ENCODE measurements at places on chromosomes 2 and 18. TPM values are rescaled to one million over a fixed set of nuclear protein-coding genes. Genes with fewer than 3 reads are reported as not detected.

CNGA3 gene
- polyA plus RNA-seq: not detected

MATN3 gene
- polyA plus RNA-seq: 4.0 TPM

IL36G gene
- not detected for polyA plus RNA-seq

CBLN2 gene
- 0.37 TPM for polyA plus RNA-seq

C18orf54 gene
- polyA plus RNA-seq: 0.68 TPM

CPO gene
- polyA plus RNA-seq: not detected

SPATA3 gene
- not detected for polyA plus RNA-seq

MCFD2 gene
- 123 TPM for polyA plus RNA-seq

ZBTB7C gene
- polyA plus RNA-seq: 0.15 TPM

OSR1 gene
- 48.7 TPM for polyA plus RNA-seq

PSMG2 gene
- polyA plus RNA-seq: 36.0 TPM

REG3A gene
- polyA plus RNA-seq: not detected

GRCh38 chr2:200408428-200409316 lies 101.2 kb downstream of the KCTD18 start:
- no peak for DNase-seq

- peak; percentile 52 for DNase-seq
Measured at GRCh38 chr18:47036298-47036874, 965 bp upstream of the ELOA2 start.

DNA sequence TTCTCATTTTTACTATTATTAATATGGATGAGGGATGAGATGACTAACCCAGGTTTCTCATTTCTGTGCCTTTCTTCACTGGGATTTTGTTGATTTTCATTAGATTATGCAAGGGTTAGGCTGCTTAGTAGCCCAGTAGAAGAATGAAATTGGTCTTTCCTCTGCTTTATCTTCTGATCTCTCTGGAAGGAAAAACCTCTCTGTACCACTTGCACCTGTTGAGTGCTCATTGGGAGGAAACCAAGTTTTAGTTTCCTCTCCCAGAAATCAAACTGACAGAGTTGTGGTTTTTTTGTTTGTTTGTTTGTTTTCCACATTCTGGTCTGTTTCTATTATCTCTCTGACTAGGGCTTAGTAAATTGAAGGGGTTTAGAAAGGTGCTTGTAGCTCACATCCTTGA lies 60.8 kb downstream of the KIAA1328 start:
- DNase-seq: no peak

DNA sequence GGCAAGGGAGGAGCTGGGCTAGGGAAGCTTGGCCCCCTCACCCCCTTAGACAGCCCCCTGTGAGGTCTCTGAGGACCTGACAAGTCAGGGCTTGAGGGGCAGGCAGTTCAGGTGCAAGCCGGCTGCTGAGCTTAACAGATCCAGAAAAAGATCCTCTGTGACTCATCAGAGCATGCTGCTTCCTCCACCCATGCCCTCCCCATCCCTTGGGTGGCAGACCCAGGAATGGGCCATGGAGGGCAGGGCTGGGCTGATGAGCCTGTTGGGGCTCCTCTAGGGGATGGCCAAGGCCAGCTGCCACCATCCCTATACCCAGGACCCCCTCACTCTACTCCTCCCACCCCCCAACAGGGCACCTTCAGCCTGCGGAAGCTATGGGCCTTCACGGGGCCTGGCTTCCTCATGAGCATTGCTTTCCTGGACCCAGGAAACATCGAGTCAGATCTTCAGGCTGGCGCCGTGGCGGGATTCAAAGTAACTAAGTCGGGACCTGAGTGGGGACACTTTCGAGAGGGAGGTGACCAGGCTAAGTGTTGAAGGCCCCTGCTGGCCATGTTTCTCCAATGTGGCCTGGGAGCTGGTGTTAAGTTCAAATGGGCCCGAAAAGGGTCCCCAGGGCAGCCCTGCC lies 1.9 kb downstream of the SLC11A1 start:
- no peak for DNase-seq

DNA sequence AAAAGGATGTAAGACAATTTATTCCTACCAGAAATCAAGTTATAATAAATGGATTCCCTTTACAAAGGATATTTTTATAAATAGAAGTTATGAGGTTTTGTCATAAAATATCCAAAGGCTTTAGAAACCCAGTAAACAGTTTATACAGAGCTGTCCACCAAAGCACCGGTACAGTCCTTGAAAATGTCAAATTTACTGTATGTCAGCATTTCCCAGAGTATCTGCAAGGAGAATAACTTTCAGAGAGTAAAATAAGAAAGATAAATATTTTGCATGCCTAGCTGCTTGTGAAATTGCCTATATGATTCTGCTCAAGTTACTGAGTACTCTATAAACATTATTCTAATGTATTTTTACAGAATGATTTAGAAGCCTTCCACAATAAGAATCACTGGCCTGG lies 923.3 kb upstream of the DDX18 start:
- no peak for DNase-seq

DNA sequence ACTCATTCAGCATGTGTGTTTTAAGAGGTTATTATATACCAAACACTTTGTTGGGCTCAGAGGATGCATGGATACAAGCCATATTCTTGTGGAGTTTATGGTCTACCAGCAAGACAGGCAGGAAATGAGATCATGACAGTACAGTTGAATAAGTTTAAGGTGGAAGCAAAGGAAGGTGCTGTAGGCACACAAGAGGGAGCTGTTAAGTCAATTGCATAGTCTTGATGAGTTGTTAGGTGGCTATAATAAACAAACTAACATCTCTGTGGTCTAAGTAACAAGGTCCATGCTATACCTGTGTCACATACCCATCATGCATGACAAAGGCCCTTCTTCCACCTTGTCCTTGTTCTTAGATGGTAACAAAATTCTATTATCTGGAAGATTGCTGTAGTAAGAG lies 538.3 kb downstream of the CNTNAP5 start:
- DNase-seq: no peak

GRCh38 chr18:23134780-23135549 lies at the start of gene CABLES1:
TSS of gene CABLES1 (plus strand) at chr18:23135485. CDS start at chr18:23135763, 278 bp downstream.
- DNase-seq: peak; percentile 85

- DNase-seq: no peak
Measured at GRCh38 chr2:155842103-155842502, 490.4 kb downstream of the NR4A2 start.

DNA sequence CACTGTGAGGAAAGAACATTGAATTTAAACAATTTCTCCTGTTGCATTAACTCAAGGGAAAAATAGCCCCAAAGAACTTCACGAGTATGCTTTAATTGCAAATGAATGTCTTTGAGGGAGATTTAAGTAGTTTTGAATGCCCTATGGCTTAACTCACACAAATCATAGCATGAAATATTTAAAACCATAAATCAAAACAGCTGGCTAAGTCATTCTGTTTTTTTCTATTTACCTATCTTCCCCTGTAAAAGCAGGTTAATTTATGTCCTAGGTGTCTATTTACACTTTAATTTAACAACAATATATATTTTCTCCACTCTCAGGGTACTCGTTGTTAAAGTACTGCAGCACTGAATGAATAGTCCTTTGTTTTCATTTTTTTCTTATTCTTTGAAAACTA lies 118.8 kb upstream of the PIEZO2 start:
- no peak for DNase-seq

GRCh38 chr2:15911686-15912085 lies 28.7 kb upstream of the MYCN start:
- DNase-seq: no peak

GRCh38 chr2:74658516-74658915 lies 4.5 kb downstream of the SEMA4F start:
- no peak for DNase-seq

GRCh38 chr2:207239754-207240494 lies 74.2 kb upstream of the KLF7 start:
- DNase-seq: no peak

DNA sequence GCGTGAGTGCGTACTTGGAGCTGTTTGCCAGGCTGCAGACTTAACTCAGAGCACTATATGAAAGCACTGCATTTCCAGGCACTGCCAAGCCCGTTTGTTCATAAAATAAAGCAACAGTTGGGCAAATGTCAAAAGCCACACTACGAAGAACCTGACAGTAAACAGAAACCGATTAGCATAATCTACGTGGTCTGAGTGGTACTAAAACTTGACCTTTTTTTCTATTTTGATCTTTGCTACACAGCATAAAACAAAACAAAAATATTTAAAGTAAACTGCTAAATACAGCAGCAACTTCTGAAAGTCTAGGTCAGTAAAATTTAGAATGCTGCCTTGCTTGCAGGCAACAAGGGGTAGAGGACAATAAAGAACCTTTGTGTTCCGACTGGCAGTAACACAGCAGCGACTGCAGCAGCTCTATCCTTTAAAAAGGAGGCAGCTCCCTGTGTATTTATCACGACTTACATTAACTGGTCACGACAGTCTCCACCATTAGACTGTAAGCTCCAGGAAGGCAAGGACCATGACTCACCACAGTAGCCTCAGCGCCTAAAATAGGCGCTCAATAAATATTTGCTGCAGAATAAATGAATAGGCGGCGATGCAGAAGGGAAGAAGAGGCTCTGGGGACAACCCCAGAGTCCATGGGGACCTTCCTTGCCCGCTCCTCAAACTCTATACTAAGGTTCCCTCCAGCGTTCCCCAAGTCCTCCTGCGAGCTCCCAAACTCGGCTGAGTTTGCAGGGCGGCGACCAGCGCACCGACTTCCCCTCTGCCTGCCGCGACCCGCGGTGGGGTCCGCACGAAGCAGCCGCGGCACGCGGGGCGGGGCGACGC lies 902 bp downstream of the SS18 start:
- DNase-seq: peak; percentile 10

GRCh38 chr2:239274391-239275043 lies 126.3 kb downstream of the HDAC4 start:
- DNase-seq: peak; percentile 75

DNA sequence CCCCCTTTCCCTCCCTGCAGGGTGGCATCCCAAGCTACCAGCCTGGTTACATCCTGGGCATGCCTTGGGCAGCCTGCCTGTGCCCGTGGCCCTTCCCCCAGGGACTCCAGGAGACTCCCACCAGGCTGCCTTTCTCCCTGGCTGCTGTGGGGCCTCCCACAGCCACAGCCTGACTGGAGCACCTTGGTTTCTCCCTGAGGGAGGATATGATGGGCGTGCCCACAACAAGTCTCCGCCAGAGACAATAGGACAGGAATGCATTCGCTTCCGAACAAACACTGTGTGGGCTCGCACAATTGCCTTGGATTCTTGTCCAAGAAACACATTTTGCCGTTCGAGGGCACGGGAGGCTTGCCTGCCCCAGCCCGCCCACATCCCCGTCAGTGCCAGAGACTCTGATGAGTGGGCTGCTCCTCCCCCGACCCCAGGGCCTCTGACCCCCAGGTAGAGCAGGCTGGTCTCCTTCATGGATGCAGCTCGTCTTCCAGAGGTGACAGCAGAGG lies 102.1 kb downstream of the SMAD7 start:
- no peak for DNase-seq

DNA sequence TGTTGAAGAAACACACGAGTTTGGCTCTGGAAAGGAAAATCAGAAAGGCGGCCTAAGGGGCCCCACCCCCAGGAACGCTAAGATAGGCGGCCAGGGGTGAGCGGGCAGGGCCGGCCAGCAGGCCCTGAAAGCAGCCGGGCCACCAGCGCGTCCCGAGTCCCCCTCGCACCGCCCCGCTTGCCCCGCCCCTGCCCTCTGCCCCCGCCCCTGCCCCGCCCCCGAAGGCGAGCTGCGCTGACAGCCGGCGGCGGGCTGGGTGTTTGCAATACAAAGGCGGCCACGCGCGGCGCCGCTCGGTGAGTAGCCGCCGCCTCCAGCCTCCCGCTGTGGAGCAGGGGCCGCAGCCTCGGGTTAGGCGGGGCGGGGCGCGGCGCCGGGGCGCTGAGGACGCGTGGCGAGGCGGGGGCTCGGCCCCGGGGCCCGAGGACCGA lies at the start of gene LPIN1:
Gene LPIN1 (plus strand): TSS at position 257 of the 431 bp plus-strand sequence. CDS start 18,910 bp downstream, outside the sequence.
- peak; percentile 99 for DNase-seq

- no peak for DNase-seq
Measured at GRCh38 chr2:69945441-69945840, 16.0 kb downstream of the ASPRV1 start.

DNA sequence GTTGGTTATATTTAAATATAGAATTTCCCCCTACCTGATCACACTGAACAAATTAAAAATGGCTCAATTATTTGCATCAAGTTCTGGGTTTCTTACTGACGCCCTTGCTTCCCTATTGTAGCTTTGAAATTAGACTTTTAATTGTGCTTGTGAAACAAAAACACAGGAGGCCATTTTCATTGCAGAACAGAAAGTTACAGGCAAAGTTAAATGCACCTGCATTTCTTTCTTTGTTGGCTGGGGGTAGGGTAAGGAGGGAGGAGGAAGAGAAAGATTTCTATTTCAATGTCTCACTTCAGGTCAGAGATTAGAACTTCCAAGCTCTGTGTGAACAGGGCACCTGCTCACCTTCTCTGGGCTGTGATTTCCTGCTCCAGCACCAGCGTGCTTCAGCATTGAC lies 199.6 kb downstream of the BCL11A start:
- DNase-seq: no peak

DNA sequence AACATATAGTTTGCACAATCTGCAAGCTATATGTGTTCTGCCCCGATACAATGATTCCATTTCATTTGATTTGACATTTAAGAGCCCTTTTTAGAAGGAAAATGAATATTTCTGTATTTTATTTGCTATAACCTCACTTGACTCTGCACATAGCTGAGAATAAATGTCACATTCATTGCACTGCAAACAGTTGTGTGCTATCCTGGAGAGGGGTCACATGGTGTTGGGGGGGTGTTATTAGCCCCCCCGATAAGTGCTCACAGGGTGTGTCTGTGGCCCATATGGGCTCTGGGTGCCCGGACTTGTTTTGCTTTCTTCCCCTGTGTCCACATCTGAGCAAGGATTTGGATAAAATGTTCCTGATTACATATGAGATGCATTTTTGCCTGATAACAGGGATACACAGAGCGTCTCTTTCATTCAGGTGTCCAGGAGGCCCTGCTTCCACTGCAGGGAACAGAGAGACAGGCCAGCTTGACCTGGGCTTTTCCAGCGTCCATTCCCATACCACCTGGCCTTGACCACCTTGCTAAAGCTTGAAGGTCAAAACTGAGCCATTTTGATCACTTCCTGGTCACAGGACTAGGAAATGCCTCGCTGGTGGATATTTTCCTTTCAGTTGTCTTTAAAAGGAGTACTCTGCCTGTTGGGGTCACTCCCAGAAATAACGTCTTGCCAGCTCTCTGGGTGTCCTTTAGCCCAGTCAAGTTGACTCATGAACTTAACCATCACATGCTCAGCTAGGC lies 38.4 kb upstream of the ID2 start:
- no peak for DNase-seq

GRCh38 chr2:7840651-7841380 lies 841.0 kb upstream of the ID2 start:
- no peak for DNase-seq

DNA sequence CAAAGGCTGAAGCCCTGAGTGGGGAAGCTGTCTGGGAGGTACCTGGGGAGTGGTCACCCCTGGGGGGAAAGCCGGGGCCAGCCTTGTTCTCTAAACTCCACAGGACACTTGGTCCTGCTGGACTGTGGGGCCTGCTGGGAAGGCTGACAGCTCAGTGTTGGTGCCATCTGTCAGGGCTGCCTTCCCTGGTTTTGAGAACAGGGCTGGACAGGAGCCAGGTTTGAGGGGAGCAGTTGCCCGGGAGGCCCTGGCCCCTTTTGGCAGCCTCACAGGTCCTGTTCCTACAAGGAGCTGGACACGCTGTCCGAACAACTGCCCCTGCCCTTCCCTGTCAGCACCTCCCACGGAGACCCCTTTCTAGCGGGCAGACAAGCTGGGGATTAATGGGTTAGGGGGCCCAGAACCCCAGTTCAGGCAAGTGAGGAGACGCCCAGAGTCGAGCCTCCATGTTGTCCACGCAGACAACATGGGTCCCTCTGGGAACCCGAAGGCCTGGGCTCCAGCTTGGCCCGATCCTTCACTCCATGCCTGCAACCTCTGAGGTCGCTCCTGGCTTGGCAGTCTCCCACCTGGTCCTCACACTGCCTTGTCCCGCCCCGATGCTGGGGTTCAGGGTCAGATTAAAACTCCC lies 40.8 kb downstream of the ATOH8 start:
- peak; percentile 67 for DNase-seq

- no peak for DNase-seq
Measured at GRCh38 chr2:197893403-197894177, 89.2 kb downstream of the PLCL1 start.

Data from SK-N-SH (cell line).